ENCODE measurements at places on chromosomes 13 and 19.

DNA sequence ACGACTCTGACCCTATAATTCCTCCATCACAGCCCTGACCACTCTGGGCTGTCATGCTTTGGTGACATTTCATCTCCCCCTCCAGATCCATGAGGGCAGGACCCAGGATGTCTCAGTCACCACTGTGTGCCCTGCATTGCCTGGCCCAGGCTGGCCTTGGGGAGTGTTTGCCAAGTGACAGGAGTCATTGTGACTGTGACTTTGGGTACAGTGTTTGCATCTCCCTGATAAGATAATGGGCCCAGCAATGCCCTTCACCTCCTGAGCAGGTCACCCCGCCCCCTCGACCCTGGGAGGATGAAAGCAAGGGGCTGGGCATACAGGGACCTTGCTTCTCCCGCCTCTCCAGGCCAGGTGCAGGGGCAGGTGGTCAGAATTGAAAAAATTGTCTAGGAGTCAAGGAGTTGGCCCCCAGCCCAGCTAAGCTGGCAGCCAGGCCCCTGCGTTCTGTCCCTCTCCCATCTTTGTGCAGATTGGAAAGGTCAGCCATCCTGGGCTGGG lies 5.9 kb upstream of the ATP4A start:
- no peak for DNase-seq

DNA sequence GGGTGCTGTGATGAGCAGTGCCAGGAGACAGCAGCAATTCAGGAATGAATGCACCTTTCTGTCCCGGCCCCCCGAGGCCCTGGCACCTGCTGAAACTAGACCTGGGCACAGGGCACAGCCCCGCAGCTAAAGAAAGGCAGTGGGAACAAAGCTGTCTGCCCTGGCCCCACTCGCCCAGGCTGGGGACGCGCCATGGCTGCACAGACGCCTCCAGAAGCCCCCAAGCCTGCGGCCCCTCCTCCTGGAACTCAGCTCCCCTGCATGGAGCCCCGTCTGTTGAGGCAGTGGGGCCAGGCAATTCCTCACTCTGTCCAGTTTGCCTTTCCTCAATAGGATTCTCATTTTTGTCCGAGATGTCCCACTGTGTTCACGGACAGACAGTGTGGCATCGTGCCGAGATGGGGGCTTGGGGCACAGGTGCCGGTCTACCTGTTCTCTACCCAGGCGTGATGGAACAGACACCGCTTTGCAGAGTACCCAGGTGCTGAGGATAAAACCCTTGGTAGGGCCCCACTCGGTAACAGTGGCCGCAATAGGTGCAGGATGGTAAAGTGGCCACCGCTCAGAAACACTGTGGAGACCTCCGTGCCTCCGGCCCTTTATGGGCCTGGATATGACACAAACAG lies 146.5 kb upstream of the SOX1 start:
- DNase-seq = no peak

GRCh38 chr19:10670182-10670581 lies 16.0 kb downstream of the ILF3 start:
- DNase-seq = no peak

DNA sequence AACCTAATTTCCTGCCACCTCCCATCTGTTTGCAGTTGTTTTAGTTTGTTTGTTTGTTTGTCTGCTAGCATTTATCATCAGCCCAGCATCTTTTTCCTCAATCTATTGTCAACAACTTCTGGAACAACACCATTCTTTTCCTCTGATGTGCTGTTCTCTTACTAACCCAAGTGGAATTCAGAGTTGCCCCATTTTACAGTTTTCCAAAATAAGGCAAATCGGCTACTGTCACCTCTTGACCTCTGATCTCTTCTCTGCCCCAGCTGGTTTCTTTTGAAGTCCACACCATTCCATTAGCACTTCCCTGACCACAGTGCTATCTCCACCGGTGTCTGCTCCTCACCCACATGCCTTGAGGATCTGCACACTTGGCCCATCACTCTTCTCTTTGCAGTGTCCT lies 102.4 kb downstream of the EFNB2 start:
- DNase-seq = no peak

DNA sequence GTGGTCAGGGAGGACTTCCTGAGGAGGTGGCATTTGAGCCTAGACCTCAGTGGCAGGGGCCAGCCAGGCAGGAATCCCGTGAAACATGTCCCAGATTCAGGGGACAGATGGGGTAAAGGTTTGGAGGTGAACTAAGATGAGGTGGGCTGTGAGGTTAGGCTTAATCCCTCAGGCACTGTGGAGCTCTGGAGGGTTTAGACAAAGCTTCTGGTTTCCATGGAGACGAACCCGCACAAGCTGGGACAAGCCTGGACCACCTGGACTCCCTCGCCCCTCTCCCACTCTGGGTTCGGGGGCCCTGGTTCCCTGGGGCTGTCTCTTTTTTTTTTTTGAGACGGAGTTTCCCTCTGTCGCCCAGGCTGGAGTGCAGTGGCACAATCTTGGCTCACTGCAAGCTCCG lies 15.7 kb downstream of the TJP3 start:
- no peak for DNase-seq

GRCh38 chr19:49006905-49007304 lies 10.0 kb downstream of the LHB start:
- DNase-seq = no peak

- no peak for DNase-seq
These were observed 60.9 kb upstream of the MED4 start for GRCh38 chr13:48155848-48156247.

DNA sequence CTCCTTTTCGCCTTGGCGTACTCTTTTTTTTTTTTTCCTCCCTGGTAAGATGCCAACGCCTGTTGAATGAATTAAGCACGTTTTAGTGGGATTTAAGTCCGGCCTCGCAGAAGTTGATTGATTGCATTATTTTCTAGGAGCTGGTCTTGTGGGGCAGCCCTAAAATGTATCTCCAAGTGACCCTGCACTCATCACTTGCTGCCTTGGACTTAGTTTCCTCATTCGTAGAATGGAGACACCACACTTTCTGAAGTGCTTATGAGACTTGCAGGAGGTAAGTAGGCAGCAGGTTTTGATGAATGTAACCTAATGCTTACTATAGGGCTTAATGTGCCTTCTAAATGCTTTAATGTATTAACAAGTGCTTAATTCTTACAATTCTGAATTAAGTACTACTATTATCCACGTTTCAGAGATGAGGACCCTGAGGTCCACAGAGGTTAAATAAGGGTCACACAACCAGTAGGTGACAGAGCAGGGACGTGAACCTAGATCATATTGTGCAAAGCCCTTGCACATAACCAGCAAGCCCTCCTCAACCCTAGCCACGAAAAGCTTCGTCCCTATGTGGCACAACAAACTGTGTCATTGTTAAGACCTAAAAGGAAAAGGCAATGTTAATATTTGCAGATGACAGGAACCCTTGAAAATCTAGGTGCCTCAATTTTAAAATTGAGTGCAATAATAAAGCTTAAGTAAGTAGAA lies 514 bp upstream of the ARGLU1 start:
- DNase-seq = no peak

- no peak for DNase-seq
These were observed 246.2 kb downstream of the GPC6 start for GRCh38 chr13:93472814-93473296.

GRCh38 chr19:28667348-28667977 lies 545.5 kb downstream of the UQCRFS1 start:
- DNase-seq = no peak

GRCh38 chr13:21012211-21012610 lies 49.2 kb downstream of the LATS2 start:
- DNase-seq = no peak

DNA sequence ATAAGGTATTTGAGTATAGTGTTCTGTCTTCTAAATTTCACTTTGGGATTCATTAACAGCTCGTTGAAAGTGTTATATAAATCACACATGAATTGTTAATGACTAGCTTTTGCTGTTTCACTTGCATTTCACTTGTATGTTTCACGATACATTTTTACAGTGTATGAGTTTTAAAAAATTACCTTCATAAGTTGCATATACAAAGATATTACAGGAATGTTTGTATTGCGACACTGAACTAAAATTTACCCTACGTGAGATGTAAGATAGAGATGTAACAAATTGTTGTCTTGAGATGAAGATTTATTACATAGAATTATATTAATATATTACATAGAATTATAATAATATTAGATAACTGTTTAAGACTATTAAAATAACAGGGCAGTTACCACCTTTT lies 1.5 kb downstream of the CDC16 start:
- no peak for DNase-seq

DNA sequence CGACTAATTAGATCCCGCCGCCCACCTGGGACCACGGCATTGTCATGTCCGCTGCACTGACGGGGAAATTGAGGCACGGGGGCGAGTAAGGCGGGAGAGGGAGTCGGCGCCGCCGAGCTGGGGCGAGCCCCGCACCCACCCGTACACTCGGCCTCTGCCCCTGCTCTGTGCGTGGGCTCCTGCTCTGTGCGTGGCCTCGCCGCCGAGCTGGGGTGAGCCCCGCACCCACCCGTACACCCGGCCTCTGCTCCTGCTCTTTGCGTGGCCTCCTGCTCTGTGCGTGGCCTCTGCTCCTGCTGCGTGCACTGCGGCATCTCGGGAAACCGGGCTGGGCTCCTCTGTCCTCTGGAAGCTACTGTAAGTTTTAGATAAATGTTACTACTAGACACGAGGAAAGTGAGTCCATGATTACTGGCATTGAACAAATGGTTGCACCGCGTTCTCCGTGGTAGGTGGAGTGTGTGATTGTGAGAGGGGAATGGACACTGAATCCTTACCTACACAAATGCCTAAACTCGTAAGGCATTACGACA lies 826 bp upstream of the C1QTNF9 start:
- no peak for DNase-seq

DNA sequence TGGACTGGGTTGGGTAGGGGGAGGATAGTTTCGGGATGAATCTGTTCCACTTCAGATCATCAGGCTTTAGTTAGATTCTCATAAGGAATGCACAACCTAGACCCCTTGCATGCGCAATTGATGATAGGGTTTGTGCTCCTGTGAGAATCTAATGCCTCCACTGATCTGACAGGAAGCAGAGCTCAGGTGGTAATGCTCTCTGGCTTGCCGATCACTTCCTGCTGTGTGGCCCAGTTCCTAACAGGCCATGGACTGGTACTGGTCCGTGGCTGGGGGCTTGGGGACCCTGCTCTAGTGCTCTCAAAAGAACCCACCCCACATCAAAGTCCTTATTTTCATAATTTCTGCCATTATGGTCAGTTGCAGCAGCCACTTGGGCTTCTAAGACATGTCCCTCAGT lies 30.1 kb downstream of the DNAJC3 start:
- no peak for DNase-seq

DNA sequence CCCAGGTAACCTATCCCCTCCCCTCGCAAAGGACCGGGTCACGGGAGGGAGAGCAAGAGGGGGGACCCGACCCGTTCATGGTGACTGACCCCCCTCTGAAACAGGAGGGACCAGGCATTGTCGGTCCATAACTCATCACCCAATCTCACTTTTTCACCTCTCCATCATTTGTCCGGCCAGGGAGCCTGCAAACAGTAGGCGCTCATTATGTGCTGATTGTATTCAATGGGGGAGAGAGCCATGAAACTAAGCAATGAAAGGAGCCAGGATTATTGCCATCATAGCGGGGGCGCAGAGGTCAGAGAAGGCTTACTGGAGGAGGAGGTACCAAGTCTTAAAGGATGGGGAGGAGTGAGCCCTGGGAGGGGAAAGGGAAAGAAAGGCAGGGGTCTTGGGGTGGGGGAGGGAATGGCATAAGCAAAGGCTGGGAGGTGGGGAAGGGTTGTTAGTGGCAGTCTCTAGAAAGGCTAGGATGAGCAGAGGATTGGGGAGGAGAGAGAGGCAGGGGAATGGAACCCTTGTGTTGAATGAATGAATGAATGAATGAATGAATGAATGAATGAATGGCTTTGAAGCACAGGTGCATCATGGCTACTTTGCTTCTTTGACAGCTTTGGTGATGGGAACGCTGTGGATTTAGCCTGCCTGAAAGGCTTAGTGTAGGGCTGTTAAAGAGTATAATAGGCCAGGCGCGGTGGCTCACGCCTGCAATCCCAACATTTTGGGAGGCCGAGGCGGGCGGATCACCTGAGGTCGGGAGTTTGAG lies 1.4 kb downstream of the SHFL start:
- no peak for DNase-seq

GRCh38 chr19:1408300-1409203 lies 1.2 kb downstream of the DAZAP1 start:
- no peak for DNase-seq

GRCh38 chr13:25744178-25744577 lies 307.6 kb downstream of the SHISA2 start:
- no peak for DNase-seq

DNA sequence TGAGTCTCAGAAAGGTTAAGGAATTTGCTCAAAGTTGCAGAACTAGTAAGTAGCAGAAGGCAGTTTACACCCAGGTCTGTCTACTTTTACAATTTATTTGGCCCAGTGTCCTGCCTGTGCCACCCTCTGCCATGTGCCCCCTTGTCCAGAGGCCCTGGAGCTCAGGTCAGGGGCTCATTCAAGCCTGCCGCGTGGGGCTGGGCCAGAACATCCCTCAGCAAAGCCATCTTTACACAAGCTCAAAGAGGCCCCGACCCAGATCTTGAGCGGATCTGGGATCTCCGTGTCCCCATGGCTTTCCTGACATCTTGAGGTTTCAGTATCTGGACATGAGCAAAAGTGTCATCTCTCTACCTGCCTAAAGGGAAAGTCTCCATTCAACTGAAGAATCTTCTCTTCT lies 76.4 kb upstream of the VSTM2B start:
- no peak for DNase-seq

- no peak for DNase-seq
These were observed 816 bp downstream of the SPRED3 start for GRCh38 chr19:38389101-38389925.

DNA sequence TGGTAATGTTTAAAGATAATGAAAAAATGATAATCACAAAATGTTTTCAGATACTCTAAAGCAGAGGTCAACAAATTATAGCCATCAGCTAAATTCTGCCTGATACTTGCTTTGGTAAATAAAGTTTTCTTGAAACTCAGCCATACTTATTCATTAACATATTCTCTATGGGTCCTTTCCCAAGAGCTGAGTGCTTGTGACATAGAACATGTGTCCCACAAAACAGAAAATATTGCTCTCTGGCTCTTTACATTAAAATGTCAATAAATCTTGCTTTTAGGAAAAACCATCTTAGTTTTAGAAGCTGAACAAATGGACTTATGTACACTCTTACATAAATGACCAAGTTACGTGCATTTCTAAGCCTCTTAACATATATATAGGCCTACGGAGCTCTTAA lies 307.1 kb downstream of the DCT start:
- DNase-seq = no peak
